ENCODE measurements at places on chromosomes 1 and 21. TPM values are rescaled to one million over a fixed set of nuclear protein-coding genes. Genes with fewer than 3 reads are reported as not detected.
A peak's percentile ranks its signal among the peaks of the same experiment; 100 is the strongest.

The MAP3K21 gene
- total RNA-seq = 4.2 TPM

DNA sequence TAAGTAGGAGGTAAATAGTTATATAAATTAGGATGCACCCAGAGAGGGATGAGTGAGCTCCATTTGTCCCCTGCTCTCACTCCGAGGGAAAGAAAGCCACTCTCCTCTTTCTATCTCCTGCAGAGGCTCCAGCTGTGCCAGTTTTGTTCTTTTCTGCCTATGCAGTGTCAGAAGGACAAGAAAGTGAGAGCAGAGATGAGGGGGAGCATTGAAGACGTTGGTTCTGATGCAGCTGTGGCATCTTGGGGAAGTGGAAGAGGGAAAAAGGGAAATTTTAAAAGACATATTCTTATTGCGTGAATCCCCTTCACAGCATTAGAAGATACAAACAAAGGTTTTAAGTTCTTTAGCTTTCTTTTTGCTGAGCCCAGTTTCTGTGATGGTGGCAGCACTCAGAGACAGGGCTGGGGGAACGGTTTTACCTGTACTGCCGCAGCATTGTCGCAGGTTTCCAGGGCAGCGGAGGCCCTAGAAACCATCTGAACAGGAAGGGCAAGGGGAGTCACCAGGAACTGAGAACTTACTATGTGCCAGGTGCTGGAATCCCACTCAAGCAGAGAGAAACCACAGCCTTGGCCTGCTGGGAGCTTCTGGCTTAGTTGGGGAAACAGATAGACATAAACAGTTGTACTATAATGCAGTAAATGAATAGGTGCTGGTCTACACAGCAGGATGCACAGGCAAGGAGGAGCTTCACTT, 44.9 kb upstream of the USP24 start:
- no peaks in the 10 kb centered on the region for H3K27me3 ChIP-seq
- H3K4me3 ChIP-seq = no peak overlapping the region
- no peak overlapping the region for H3K27ac ChIP-seq
- peak; percentile 18 for DNase-seq
- H3K4me1 ChIP-seq = peaks cover 11% of the 10 kb centered on the region

DNA sequence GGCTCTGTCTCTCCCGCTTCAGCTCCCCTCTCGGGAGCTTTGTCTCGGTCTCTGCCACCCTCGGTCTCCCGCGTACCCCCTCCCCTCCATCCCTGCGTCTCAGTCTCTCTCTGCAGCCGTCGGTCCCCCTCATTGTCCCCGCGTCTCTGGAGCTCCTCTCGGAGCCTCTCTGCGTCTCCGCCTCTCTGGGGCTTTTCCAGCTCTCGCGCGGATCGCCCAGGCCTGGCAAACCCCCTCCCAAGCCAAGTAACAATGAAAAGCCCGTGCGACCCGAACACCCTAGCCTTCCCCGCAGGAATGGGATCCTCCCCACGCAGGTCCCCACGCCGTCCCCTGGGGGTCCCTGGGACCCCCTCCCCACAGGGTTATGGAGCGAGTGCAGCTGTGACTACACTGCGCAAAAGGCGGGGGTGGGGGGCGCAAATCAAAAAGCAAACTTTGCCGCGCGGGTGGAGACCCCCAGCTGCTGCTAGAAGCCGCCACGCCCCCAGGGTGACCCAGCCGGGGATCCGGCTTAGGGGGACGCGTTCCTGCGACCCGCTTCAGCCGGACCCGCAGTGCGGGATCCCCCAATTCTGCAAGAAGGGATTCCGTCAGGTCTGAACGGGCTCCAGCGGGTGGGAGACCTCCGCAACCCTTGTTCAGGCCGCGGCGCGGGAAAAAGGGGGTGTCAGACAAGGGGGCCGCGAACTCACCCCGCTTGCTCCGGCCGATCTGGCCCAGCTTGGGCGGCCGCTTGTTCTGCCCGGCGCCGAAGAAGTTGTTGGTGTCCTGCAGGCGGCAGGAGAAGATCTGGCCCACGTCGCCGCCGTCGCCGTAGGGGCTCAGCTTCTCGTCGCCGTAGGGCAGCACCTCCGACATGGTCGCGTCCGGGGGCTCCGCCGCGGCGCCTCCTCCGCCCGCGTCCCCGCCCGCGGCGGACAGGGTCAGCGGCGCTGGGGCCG, 1.2 kb downstream of the CAMK2N1 start:
- peak; percentile 69 for DNase-seq
- peaks cover 90% of the 10 kb centered on the region for H3K27me3 ChIP-seq
- no peaks in the 10 kb centered on the region for H3K36me3 ChIP-seq
- H3K27ac ChIP-seq = no peak overlapping the region
- H3K4me1 ChIP-seq = peaks cover 24% of the 10 kb centered on the region

DNA sequence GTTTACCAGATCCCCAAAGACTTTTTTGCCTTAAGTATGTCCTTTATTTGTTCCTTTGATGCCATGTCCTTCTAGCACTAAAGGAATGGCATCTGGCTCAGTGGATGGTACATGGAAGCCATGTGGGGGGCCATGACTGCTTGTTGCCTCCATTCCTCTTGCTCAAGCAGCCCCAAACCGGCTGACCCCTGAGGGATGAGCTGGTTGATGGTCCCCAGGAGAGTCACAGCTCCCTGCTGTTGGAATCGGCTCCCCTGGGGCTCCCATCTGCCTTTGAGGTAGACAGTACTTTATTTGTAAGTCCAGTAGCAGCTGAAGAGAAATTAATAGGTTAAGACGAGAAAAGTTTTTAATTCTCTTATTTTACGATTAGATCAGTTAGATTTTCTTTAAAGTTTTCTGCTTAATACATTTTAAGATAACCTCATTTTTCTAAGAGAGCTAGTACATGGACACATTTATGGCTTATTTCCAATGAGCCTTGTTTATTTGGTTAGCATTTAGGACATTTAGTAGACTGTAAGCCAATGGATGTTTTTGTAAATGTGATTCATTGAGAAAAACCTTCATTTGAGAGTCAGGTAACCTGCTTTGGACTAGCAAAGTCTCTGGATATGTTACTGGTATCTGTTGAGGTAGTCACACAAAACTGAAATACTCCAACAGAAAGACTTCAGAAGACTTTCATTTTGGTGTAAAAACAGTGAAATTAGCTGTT, 88.2 kb downstream of the CAMTA1 start:
- H3K36me3 ChIP-seq = no peaks in the 10 kb centered on the region
- H3K4me3 ChIP-seq = no peak overlapping the region
- H3K27ac ChIP-seq = no peak overlapping the region

DNA sequence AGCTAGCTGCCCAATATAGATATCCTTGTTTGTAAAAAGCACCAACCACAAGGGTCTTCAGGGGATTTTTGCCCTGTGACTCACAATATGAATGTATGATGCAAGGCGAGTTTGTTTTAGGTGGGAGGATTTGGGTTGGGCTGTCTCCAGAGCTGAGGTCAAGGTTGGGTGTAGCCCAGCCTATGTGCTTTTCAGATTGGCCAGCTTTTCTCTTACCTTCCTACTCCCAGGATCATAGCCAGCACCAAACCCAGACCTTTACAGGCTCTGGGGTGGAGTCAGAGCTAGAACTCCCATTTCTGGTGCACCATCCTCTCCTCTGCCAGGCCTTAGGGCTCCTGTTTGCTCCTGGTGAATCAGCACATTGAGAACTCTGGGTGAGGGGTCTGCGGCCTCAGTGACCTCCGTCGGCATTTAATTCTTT, 55.6 kb upstream of the GCLM start:
- H3K4me1 ChIP-seq = no peaks in the 10 kb centered on the region
- H3K27ac ChIP-seq = no peak overlapping the region
- DNase-seq = no peak
- H3K4me3 ChIP-seq = no peak overlapping the region

GRCh38 chr1:173328961-173329360, 121.8 kb upstream of the TNFSF4 start:
- H3K27ac ChIP-seq = no peak overlapping the region
- no peaks in the 10 kb centered on the region for H3K4me1 ChIP-seq
- no peak for DNase-seq
- no peaks in the 10 kb centered on the region for H3K27me3 ChIP-seq
- no peak overlapping the region for H3K4me3 ChIP-seq
- H3K36me3 ChIP-seq = no peaks in the 10 kb centered on the region

- DNase-seq = no peak
- H3K4me1 ChIP-seq = no peaks in the 10 kb centered on the region
- H3K36me3 ChIP-seq = no peaks in the 10 kb centered on the region
Observed at GRCh38 chr1:188669728-188670382, 1807.8 kb downstream of the BRINP3 start.

DNA sequence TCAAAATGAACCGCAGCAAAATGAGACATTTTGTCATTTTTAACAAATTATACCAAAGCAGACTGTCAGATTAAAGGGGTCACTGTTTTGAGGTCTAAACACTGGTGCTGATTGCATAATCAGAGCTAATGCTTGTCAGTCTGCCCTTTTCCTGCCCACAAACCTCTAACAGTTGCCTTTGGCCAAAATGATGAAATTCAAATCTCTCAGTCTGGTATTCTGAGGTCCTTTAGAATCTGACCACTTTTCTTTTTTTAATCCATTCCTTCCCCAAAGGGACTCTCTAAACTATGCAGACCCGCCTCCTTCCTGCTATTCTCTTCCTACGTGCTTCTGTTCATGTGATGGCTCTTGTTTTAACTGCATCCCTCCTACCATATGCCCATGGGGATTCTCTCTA, 145.2 kb upstream of the SPATA6 start:
- no peak for DNase-seq
- H3K27me3 ChIP-seq = no peaks in the 10 kb centered on the region
